ENCODE measurements at places on chromosomes 1 and 21. TPM values are rescaled to one million over a fixed set of nuclear protein-coding genes. Genes with fewer than 3 reads are reported as not detected.

DNA sequence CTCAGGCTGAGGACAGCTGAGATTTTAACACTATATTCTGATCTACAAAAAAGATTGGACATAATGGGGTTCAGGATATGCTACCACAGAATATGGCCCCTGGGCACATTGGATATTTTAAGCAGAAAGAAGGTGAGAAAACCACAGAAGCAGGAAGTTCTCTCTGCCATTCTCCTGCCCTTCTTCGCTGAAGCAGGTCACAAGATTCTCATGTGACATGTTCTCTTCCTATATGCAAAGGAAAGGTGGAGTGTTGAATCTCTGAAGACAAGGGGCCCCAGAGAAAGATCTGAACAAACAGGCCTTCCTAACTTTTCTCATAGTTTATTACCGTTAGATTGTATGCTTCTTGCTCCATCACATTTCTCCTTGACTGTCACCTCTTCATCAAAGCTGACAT, 285.7 kb downstream of the S1PR1 start:
- DNase-seq = no peak

GRCh38 chr1:171588230-171588629, 33.8 kb upstream of the MYOCOS start:
- no peak for DNase-seq

DNA sequence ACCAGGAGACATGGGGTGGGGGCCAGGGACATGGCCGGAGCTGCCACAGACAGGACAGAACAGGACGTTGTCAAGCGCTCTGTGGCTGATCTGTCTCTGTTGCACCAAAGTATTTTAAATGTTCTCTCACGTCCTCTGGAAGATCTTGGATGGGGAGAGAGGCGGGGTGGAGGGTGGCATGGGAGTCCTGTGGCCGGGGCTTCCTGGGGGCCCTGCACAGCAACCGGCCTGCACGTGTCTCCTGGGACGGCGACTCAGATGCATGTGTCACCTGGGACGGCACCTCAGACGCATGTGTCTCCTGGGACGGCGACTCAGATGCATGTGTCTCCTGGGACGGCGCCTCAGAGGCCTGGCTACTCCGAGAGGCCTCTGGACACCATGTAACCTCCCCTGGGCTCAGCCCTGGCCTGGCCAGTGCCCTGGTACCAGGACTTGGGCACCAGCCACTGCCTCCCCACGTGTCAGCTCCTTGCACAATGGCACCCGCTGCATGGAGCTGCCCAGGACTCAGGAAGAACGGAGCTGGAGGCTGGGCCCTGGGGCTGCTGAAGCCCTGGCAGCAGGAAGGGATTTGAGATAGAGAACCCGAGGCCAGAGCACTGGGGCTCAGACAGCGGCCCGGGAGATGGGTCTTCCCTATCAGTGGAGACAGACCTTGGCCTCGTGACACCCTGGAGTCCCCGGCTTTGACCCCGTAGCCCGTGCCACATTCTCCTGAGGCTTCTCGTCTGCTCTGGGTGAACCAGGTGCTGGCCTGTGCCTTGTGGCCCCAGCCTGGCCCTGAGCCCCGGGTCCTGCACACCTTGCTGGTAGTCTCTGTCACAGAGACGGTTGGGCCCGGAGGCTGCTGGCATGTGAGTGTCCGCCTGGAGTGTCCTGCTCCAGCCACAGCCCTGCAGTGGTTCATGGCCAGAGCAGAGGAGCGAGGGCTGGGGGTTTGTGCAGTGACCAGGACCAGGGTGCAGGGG, 14.7 kb upstream of the SLC19A1 start:
- DNase-seq = no peak

GRCh38 chr21:44297525-44298290, 2.1 kb upstream of the PFKL start:
- peak; percentile 31 for DNase-seq

GRCh38 chr1:29469457-29469856, 233.1 kb downstream of the PTPRU start:
- no peak for DNase-seq

GRCh38 chr1:67201891-67202290, 35.6 kb downstream of the IL23R start:
- DNase-seq = no peak

FMN2 gene
- 7.5 TPM for total RNA-seq

GLIS1 gene
- total RNA-seq = 1.6 TPM

Measured in glomerular endothelial cell (primary cell).